ENCODE measurements at places on chromosomes 2 and 18.

DNA sequence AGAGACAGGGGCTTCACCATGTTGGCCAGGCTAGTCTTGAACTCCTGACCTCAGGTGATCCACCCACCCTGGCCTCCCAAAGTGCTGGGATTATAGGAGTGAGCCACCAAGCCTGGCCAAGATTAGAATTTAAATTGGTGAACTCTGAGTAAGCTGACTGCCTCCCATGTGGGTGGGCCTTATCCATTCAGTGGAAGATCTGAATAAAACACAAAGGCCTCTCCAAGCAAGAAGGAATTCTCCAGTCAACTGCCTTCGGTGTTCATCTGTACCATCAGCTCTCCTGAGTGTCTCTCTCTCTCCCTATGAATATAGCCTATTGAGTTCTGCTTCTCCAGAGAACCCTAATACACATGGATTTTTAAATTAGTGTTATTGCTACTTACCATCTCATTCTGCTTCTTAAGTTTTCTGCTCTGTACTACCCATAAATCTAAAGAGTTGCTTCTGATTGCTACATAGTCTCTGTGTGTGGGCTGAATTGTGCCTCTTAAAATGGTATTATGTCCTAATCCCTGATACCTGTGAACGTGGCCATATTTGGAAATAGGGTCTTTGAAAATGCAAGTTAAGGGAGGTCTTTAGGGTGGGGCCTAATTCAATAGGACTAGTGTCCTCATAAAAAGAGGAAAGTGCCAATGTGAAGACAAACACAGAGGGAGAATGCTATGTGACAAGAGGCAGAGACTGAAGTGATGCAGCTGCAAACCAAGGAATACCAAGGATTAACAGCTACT is 36.3 kb downstream of the FBXO11 start:
- no peak for DNase-seq

DNA sequence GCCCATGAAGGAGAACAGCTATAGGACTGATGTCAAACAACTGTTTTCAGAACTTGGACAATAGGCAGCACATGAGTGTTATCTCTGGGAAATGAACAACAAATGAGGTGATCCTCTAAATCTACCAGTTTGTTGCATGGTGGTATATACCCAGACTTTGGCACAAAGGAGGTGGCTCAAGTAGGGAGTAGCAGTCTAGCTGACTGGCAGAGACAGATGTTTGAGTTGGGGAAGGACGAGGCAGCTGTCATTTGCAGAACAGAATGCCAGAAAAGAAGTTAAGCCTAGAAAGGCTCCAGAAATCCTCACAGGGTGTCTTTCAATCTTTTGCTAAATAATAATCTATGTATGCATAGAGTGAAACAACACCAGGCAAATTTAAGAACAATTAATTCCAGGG is 47.4 kb downstream of the RPE start:
- no peak for DNase-seq

- DNase-seq = no peak
Observed at GRCh38 chr18:45528712-45529336, 86.5 kb upstream of the SLC14A2 start.

DNA sequence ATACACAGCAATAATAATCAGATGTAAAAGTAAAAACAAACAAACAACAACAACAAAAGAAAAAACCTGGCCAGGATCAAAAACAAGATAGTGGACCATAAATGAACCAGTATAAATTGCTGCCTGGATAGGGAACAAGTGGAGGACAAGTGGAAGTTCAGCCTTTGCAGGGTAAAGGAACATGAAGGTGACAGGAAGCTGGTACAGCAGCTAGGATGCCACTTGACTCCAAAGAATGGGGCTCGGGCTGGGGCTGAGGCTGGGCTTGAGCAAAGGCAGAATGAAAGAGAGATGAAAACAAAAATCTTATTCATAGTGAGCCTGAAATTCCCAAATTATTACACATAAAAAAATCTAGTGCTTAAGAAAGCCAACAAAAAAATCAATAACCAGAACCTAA is 146.5 kb downstream of the CDH2 start:
- DNase-seq = no peak
